A549 treated with AZD2906 at 1 μM for 4 hours (cell line): ENCODE measurements at places on chromosomes 12 and 14. TPM values are rescaled to one million over a fixed set of nuclear protein-coding genes. Genes with fewer than 3 reads are reported as not detected.

The GPRC5D gene
- 0.40 TPM in 1 of 5 replicates, not detected in the others for total RNA-seq

The GPR84 gene
- 0.05 to 0.11 TPM (median 0.08 TPM) in 3 of 5 replicates, not detected in the others for total RNA-seq

The FGF23 gene
- not detected in 5 replicates for total RNA-seq

The RAB15 gene
- total RNA-seq, result 17.8 to 20.0 TPM (median 19.7 TPM) in 5 replicates

The APOF gene
- total RNA-seq, result not detected in 5 replicates

The MANSC1 gene
- total RNA-seq, result 3.2 to 3.9 TPM (median 3.6 TPM) in 5 replicates

The DNAAF2 gene
- 11.2 to 11.4 TPM (median 11.3 TPM) in 5 replicates for total RNA-seq

The OR6C70 gene
- total RNA-seq, result not detected in 5 replicates

The TSPAN11 gene
- total RNA-seq, result 0.04 to 0.11 TPM (median 0.06 TPM) in 5 replicates

The PRIMA1 gene
- total RNA-seq, result 0.45 to 0.72 TPM (median 0.60 TPM) in 5 replicates

The DTX1 gene
- total RNA-seq, result 0.26 to 0.45 TPM (median 0.36 TPM) in 5 replicates

The ANKS1B gene
- 0.41 to 0.71 TPM (median 0.51 TPM) in 5 replicates for total RNA-seq

The TMEM132C gene
- total RNA-seq, result not detected in 5 replicates

The PTGER2 gene
- total RNA-seq, result 3.0 to 4.5 TPM (median 4.2 TPM) in 5 replicates

The STRN3 gene
- 12.6 to 19.4 TPM (median 14.1 TPM) in 5 replicates for total RNA-seq

The TMEM179 gene
- 0.29 to 0.54 TPM (median 0.39 TPM) in 5 replicates for total RNA-seq

The PTPRQ gene
- 0.01 to 0.03 TPM (median 0.02 TPM) in 4 of 5 replicates, not detected in the other for total RNA-seq

The SMOC1 gene
- total RNA-seq, result 15.9 to 22.8 TPM (median 18.2 TPM) in 5 replicates

The GPR162 gene
- 0.26 to 0.41 TPM (median 0.33 TPM) in 5 replicates for total RNA-seq

The KRT77 gene
- not detected in 5 replicates for total RNA-seq

The KRT75 gene
- total RNA-seq, result 0.09 to 0.17 TPM (median 0.11 TPM) in 4 of 5 replicates, not detected in the other

The PPP1R1A gene
- 0.13 to 0.28 TPM (median 0.19 TPM) in 5 replicates for total RNA-seq
